ENCODE measurements at places on chromosomes 5 and 9.
A peak's percentile ranks its signal among the peaks of the same experiment; 100 is the strongest.

DNA sequence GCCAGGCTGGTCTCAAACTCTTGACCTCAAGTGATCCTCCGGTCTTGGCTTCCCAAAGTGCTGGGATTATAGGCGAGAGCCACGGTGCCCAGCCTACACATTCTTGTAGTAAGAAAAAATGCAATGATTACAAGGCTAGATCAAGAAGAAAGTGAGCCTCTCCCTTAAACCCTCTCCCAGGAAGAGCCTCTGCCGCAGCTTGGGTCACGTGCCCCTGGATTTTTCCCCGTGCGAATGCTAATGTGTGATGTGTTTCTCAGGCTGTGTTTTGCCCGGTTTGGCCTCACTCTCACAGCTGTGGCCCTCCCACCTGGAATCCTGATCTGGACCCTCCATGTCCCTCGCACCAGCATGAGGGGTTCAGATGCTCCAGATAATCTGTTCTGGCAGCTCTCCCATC, 6.9 kb downstream of the PLPP7 start:
- DNase-seq = no peak

- no peak for DNase-seq
Observed at GRCh38 chr9:111236332-111236731, 93.7 kb downstream of the OR2K2 start.

DNA sequence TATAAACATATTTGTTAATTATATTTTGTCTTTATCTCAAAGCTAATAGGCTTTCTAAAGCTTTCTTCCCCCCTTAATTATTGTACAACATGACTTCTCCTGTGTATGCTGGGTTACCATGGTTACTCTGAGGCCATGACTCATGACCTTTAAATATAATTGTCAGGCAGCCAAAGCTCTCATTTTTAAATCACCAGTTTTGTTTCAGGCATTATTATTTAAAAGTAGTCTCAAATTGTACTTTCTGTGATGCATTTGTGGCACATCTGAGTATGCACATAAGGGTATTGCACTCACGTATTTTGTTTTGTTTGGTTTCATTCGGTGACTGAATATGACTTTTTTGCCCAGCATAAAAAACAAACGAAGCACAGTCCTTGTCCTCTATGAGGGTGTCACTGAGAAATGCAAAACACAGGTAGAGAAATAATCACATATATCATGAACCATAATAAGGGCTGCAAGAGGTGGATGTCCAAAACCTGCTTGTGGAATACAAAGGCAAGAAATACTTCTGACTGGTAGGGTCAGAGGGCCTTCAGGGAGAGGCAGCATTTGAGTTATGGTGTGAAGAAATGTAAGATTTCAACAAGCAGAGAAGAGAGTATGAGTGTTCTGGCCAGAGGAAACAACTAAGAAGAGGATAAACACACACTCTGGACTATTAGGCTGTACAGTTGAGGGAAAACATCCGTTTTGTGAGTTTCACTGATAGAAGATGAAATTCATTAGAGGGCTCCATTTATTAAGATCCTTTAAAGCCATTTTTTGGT, 2.1 kb downstream of the CCDC192 start:
- DNase-seq = no peak

DNA sequence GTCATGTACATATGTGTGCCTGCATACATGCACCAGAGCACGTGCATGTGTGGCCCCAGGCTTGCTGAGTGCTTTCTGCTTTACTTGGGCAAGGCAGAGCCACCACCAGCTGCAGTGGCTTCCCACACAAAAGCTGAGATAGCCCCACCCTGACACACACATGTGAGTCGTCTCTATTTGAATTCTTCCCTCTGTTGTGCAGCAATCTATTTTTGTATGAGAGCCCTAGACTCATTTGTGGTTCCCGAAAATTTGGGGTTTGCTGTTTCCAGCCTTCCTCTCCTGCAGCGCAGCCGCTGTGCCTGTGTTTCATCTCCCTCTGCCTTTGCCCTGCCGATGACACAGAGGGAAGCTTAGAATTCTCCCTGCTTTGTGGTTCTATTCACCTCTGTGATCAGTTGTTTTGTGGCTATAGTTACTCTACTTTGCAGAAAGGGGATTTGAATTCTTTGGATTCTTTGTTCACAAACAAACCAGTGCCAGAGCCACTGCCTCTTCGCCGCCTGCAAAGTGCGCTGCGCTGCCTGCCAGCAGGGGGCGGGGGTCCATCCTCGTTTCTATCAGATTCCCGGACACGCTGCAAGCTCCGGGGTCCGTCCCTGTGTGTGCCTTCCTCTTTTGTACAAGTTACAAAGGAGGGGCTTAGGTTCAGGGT, 95.8 kb upstream of the DAP start:
- DNase-seq = peak; percentile 60

DNA sequence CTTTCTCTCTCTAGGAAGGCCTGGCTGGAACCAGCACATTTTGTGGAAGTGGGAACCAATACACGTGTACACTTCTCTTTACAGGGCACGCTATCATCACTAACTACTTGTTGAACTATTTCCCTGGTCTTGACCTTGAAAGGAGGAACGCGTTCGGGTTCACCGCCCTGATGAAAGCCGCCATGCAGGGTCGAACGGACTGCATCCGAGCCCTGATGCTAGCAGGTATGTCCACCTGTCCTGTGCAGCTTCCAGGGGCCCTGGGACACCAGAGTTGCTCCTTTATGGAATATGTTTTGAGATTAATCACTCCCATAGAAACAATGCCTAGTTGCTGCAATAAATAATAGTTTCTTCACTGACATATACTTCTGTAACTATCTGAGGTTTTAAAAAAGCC, 74.1 kb downstream of the ANKRD33B start:
- no peak for DNase-seq
